BJ (cell line): ENCODE measurements at places on chromosomes 6 and 20.
A peak's percentile ranks its signal among the peaks of the same experiment; 100 is the strongest.

DNA sequence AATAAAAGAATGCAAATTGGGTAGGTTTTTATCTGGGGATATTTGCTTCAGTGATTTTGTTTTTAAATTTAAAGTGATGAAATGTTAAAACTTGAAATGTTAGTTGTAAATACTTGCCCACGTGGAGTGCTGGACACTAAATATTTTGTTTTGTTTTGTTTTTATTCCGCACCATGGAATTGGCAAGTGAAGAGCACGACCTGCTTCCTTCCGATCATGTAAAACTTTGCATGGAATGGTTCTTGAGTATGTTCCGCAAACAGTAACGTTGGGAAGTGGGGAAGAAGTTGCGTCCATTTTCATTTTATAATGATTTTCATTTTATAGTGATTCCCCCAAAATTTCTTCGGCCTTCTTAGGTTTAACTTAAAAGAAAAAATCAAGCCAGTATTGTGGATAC is 765 bp downstream of the IRAK1BP1 start:
- no peak for DNase-seq

GRCh38 chr20:62918147-62918546 is 8.2 kb downstream of the DIDO1 start:
- DNase-seq, result no peak

DNA sequence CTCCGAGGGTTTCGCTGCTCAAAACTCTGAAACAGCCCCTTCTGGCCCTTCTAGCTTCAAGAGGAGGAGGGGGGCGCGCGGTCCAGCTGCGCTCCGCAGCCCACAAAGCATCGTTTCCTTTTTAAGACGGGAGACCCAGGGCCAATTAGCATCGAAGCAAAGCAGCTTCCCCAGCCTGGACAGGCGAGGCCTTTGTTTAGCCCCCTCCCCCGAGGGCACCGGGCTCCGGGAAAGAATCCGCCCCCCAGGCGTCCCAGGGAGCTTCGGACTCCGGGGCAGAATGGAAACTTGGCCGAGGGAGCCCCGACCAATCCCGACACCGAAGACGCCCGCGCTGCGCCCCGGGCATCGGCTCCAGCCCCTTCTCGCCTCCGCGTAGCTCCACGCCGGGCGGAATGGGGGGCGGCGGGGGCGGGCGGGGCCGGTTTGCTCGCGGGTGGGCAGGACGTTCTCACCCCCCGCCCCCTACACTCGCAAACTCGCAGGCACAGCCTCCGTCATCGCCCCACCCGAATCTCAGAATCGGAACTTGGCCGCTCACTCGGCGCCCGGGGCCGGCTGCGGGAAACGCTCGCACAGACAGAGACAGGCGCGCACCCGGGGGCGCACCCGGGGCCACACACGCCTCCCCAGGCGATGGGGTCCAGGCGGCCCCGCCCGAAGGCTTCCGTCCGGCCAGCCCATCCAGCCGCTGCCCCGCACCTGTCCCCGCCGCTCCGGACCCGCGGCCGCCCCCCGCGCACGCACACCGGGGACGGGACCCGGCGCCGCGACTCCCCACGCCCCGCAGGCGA is 628 bp downstream of the NKAIN4 start:
- DNase-seq, result no peak

- DNase-seq, result peak; percentile 46
These were observed 4.1 kb upstream of the BCAS4 start for GRCh38 chr20:50790651-50791277.

GRCh38 chr6:145761584-145761983 is 26.3 kb upstream of the EPM2A start:
- DNase-seq, result no peak

DNA sequence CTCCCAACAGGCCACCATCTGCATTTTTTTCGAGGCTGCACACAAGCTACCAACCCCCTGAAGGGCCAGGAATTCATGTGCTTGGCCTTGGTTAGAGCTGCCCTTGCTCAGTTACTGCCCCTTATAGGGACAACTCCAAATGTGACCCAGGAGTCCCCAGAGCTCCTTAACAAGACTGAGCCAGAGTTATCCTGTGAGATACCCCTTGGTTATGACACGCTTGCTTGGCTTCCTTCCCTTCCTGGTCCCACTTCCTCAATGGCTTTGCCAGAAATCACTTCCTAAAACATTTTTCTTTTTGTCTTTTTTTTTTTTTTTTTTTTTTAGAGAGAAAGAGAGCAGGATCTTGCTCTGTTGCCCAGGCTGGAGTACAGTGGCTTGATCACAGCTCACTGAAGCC is 8.9 kb downstream of the TREM1 start:
- no peak for DNase-seq

DNA sequence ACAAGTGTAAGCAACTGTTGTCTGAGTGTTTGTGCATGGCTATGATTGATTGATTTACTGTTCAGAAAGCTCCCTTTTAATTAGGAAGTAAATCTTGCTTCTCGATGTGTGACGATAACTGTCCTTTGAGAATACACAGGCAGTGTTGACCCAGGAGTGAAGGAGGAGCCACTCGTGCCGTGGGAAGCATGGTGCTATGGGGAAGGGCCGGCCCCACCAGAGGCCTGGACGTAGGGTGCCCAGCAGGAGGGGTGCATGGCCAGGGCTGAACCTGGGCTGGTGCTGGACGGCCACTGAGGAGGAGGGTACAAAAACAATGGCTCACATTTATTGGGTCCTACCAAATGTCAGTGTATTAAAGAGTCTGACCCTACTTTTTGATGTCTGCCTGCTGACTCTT is 60.7 kb downstream of the ANKRD60 start:
- no peak for DNase-seq

- no peak for DNase-seq
These were observed 202.8 kb upstream of the JAG1 start for GRCh38 chr20:10876558-10876957.

DNA sequence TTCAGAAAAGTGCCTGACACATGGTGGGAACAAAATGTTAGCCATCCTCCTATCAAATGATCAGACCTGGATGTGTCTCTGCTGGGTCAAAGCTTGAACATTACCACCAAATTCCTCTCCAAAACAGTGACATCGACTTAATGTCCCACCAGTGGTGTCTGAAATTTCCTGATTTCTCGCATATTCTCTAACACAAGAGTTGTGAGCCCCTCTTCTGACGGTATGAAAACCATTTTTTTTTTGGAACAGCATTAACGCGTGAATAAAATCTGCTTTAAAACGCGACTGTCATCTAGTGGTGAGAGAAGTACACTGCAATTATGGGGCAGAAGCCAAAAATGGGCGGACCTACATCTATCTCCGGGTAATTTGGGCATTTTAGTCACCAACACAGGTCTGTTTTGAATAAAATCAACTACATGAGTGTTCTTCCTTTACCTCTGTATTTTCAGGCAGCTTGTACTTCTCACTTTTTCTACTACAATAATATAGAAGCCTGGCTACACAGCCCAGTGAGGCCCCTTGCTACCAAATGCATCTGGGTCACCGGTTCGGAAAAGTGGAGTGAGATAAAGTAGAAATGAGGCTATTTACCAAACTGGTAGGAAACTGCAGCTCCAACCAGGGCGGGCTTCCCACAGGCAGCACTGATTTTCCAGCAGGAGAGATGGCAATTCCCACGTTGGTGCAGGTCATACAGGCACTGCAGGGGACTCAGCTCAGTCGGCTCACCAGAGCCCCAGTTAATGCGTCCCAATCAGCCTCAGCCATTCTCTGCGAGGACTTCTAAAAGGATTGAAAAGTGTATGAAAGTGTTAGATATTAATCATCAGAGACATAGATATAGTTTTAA is 27.4 kb downstream of the MGME1 start:
- DNase-seq, result peak; percentile 19

DNA sequence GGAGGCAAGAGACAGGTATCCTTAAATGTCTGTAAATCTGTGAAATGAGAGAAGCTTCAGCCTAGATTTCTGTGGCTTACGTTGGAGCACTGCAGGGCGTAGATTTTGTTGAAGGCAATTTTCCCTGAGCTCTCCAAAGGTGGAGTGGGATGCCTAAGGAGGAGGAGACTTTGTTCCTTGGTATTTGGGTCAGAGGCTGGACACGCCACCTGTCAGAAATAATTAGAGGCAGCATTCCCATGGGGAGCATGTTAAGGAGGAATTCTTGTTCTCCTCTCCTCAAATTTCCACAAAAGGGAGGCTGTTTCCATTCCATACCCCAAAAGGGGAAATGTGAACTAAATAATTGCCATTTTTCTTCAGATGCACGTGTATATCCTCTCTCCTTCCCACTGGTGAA is 11.1 kb upstream of the SCGN start:
- DNase-seq, result no peak
